ENCODE measurements at places on chromosomes 11 and 22. TPM values are rescaled to one million over a fixed set of nuclear protein-coding genes. Genes with fewer than 3 reads are reported as not detected.

The SLC2A11 gene
- total RNA-seq = 14.8 TPM

The NLRP10 gene
- 0.70 TPM for total RNA-seq

The DDTL gene
- total RNA-seq = not detected

The SLC25A18 gene
- total RNA-seq = not detected

The YAP1 gene
- 114 TPM for total RNA-seq

The TP53AIP1 gene
- total RNA-seq = not detected

The COMT gene
- 66.6 TPM for total RNA-seq

The PDGFD gene
- total RNA-seq = 0.45 TPM

The HPX gene
- 3.8 TPM for total RNA-seq

The KCNK7 gene
- not detected for total RNA-seq

The ST14 gene
- total RNA-seq = not detected

The TSGA10IP gene
- total RNA-seq = not detected

The PRMT3 gene
- total RNA-seq = 9.1 TPM

The CAVIN3 gene
- 120 TPM for total RNA-seq

The FIBP gene
- total RNA-seq = 83.5 TPM

The TSPAN32 gene
- not detected for total RNA-seq

The APOL4 gene
- 0.12 TPM for total RNA-seq

The PNPLA5 gene
- total RNA-seq = not detected

The NEAT1 gene
- total RNA-seq = 377 TPM

The NCF4 gene
- not detected for total RNA-seq

The MFRP gene
- total RNA-seq = not detected

The OR5B17 gene
- total RNA-seq = not detected

The NXPE2 gene
- not detected for total RNA-seq

The MYEOV gene
- total RNA-seq = not detected

The CARD18 gene
- total RNA-seq = not detected

The GUCD1 gene
- total RNA-seq = 77.3 TPM

The ELFN2 gene
- total RNA-seq = 0.65 TPM

Data from chondrocyte (in vitro differentiated cells).